Left lobe of liver (tissue), 2 donors: ENCODE measurements at places on chromosomes 11 and 22. TPM values are rescaled to one million over a fixed set of nuclear protein-coding genes. Genes with fewer than 3 reads are reported as not detected.

The SLC5A4 gene
- total RNA-seq, result not detected

The AP5B1 gene
- 13.4 TPM for total RNA-seq

The CDHR5 gene
- total RNA-seq, result 64.8 TPM

The USP2 gene
- total RNA-seq, result 10.9 TPM

The CHKA gene
- 15.5 TPM for total RNA-seq

The ROM1 gene
- total RNA-seq, result 1.1 TPM

The CENATAC gene
- total RNA-seq, result 14.7 TPM

The CDC42BPG gene
- total RNA-seq, result 1.2 TPM

The JAM3 gene
- 0.75 TPM for total RNA-seq

The FDXACB1 gene
- total RNA-seq, result 0.70 TPM

The OSBP2 gene
- 0.63 TPM for total RNA-seq

The CARD18 gene
- not detected for total RNA-seq

The LRFN4 gene
- 1.1 TPM for total RNA-seq

The ZFTA gene
- total RNA-seq, result 14.8 TPM

The SLC1A2 gene
- total RNA-seq, result 9.1 TPM

The KCNQ1OT1 gene
- 1.2 TPM for total RNA-seq

The VPS51 gene
- 55.1 TPM for total RNA-seq

The TSSC4 gene
- total RNA-seq, result 24.8 TPM

The BTG4 gene
- not detected for total RNA-seq

The TRIM29 gene
- 2.3 TPM for total RNA-seq

The ALG12 gene
- 19.1 TPM for total RNA-seq

The KCNC1 gene
- total RNA-seq, result not detected

The CECR2 gene
- 12.0 TPM for total RNA-seq

The C11orf16 gene
- not detected for total RNA-seq
